ENCODE measurements at places on chromosomes 2 and 18.
A peak's percentile ranks its signal among the peaks of the same experiment; 100 is the strongest.

DNA sequence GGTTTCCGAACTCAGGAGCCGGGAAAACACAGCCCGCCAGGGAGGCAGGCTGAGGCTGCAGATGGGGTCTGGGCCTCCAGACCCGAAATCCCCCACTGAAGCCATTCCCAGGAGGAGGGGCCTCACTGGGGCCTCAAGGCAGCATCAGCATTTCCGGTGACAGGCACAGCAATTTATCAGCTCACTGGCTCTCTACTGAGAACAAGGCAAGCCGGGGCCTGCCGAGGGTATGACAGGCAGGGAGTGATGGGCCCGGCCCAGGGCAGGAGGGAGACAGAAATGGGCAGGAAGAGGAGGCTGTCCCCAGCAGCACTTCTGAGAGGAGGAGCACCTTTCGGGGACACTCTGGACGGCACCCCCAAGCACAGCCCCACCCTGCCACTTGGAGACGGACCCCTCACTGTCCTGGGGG is 12.5 kb downstream of the SDC1 start:
- DNase-seq = no peak
- no peaks in the 10 kb centered on the region for H3K4me1 ChIP-seq
- H3K36me3 ChIP-seq = no peaks in the 10 kb centered on the region
- no peak overlapping the region for H3K27ac ChIP-seq
- H3K27me3 ChIP-seq = peaks cover 34% of the 10 kb centered on the region

- H3K27ac ChIP-seq = no peak overlapping the region
- no peak for DNase-seq
- H3K4me1 ChIP-seq = no peaks in the 10 kb centered on the region
- H3K27me3 ChIP-seq = peaks cover 8% of the 10 kb centered on the region
These were observed 29.4 kb upstream of the BMP10 start for GRCh38 chr2:68900496-68901198.

- H3K27me3 ChIP-seq = no peaks in the 10 kb centered on the region
- peaks cover 9% of the 10 kb centered on the region for H3K4me1 ChIP-seq
- no peak overlapping the region for H3K4me3 ChIP-seq
- peaks cover 35% of the 10 kb centered on the region for H3K36me3 ChIP-seq
- peak; percentile 75 for DNase-seq
These were observed 16.6 kb downstream of the NIF3L1 start for GRCh38 chr2:200905618-200906296.

DNA sequence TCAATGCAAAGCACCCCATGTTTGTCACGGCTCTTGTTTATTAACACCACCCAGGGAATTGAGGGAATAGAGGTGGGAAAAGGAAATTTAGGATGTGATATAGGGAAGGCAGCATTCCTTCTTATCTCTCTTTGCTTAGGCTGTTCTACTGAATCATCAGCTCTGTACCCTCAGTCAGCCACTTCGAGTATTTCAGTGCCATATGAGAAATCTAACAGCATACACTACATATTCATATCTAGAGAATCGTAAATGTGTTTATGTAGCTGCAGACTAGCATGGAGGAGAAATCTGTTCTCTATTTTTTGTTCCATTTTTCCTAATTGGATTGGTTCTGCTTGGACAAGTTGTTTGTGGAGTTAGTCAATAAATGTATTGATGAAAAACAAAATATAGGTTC is 187.8 kb downstream of the CTNNA2 start:
- H3K4me3 ChIP-seq = no peak overlapping the region
- no peak for DNase-seq
- no peaks in the 10 kb centered on the region for H3K36me3 ChIP-seq
- H3K27me3 ChIP-seq = no peaks in the 10 kb centered on the region
- no peak overlapping the region for H3K27ac ChIP-seq
- H3K4me1 ChIP-seq = no peaks in the 10 kb centered on the region

Data from activated naive CD4-positive, alpha-beta T cell treated with anti-CD3 and anti-CD28 coated beads, Interleukin-2, amount 10 ng/mL, durations not matched to agents 7 days and 5 days (primary cell).